Activated CD8-positive, alpha-beta memory T cell treated with anti-CD3 and anti-CD28 coated beads for 1 hour (primary cell): ENCODE measurements at places on chromosomes 16 and 17.

DNA sequence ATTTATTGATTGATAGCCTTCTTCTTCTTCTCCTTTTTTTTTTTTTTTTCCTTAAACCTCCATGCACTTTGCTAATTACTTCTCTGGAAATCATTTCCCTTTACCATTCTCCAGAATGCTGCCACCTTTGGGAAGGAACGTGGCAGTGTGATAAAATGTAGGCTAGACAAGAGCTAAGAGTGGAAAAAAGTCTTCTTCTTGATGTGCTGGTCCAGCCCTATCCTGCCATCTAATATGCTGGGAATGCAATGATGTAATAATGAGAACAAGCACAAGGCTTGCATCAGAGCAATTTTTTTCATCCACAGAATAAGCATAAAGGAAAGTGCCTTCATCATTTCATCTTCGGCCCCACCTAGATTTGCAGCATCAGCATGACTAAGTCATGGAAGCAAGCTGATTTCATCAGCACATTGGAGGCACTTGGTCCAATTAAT is 128.7 kb upstream of the ZFHX3 start:
- DNase-seq: no peak

GRCh38 chr17:14297161-14297851 is 3.6 kb upstream of the HS3ST3B1 start:
- DNase-seq: no peak

GRCh38 chr17:64599187-64599676 is 62.9 kb downstream of the SMURF2 start:
- peak; percentile 34 for DNase-seq

- DNase-seq: no peak
These were observed 13.7 kb downstream of the ZNF213 start for GRCh38 chr16:3148256-3149192.

- DNase-seq: no peak
These were observed 44.0 kb downstream of the MYH3 start for GRCh38 chr17:10612957-10613744.

GRCh38 chr17:4235372-4236279 is 28.2 kb downstream of the ANKFY1 start:
- no peak for DNase-seq

DNA sequence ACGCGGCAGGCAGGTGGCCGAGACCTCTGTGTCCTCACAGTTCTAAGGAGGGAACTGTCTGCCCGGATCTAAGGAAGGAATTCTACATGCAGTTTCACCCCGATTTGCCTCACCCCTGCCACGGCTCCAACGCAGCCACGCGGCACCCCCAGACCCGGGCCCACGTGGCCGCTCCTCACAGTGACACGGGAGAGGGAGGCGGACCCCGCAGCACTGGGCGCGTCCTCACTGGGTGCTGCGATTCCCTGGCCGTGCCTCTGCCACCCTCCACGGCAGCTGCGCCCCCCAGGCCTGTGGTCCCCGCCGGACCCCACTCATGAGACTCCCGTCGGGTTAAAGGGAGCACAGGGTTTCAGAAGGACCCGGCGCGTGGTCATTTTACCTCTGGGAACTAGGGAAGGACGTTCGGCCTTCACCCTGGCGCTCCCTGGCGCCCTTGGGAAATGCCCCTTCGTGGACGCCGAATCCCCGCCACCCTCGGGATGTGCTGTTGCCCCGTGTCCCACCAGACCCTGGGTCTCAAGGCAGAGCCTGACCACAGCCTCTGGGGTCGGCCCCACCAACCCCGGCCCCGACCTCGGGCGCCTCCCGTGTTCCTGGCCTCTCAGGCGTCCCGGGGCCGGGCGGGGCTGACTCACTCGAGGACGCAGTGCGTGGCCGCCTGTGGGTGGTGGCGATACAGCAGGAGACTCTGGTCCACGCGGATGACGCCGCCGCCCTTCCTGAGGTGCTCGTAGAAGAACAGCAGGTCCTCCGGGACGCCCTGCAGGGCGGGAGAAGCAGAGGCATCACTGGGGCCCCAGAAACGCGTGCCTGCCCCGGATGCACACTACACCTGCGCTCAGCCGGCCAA is 118.8 kb upstream of the METRNL start:
- no peak for DNase-seq

DNA sequence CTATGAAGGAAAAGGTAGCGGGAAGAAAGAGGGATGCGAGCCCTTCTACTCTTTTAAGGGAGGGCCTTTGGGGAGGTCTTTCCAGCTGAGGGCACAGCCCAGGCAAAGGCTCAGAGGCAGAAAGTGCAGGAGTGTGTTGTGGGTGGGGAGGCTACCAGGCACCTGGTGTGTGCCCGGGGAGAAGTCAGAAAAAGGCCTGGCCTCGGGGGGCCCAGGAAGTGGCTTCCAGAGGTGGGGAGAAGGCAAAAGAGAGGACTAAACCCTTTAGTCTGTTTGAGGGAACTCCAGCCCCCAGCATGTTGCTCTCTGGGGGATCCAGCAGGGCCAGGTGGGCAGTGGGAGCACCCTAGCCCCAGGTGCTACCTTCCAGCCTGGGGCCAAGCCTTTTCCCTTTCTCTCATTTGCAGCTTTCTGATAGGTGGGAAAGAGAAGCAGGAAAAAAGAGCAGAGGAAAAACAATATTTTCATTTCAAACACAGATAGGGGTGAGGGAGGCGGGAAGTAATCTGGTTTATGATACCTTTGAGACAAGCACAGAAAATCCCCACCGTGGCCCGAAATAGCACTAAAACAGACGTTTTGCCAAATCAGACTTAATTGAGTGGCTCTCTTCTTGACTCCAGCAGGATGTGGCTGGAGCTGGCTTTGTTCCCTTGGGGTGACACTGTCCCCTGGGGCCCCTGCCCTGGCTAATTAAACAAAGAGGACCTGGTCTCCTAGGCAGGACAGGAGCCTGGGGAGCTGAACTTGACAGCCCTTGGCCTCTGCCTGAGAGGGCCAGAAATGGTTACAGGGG is 10.4 kb downstream of the RAI1 start:
- DNase-seq: no peak

DNA sequence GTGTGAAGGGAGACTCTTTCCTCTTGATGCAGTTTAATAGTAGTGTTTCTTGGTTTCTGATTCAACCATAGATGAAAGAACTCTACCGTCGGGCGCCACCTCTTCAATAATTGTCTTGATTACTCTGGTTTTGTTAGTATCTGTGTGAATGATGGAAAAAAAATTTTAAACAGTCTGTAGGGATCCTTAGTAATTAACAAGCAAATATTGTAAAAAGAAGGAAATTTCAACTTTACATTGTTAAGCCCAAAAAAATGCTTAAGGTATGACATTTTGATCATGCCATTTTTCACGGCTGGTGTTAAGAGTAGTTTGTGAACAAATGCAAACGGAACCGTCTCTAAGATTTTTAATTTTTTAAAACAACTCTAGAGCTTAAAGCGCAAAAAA is 4.1 kb downstream of the KRT10 start:
- DNase-seq: no peak

GRCh38 chr17:31537565-31538011 is 146.1 kb downstream of the RAB11FIP4 start:
- no peak for DNase-seq

GRCh38 chr17:70968302-70968701 is 799.0 kb downstream of the KCNJ2 start:
- DNase-seq: no peak

DNA sequence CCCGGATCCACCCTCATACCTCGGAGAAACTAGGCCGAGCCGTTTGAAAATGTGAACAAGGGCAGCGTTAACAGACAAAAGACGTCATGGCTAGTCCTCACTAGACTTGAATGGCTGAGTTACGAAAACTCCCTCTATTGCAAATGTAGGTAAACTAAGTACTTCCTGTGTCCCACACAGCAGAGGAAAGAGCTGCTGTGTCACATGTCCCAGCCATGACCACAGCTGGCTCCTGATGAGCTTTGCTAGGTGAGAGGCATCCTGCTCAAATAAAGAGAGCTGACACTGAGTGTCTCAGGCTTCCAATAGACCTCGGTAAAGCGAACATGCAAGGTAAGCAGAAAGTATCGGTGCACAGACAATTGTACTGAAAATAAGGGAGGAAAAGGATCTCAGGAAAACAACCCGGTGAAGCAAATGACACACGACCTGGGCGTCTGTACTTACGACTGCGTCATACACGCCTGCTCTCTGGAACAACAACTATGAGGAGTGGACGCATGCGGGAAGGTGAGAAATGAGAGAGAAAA is 26.0 kb downstream of the TMEM204 start:
- DNase-seq: no peak

- DNase-seq: no peak
These were observed 132.7 kb downstream of the FTO start for GRCh38 chr16:53836680-53837079.

DNA sequence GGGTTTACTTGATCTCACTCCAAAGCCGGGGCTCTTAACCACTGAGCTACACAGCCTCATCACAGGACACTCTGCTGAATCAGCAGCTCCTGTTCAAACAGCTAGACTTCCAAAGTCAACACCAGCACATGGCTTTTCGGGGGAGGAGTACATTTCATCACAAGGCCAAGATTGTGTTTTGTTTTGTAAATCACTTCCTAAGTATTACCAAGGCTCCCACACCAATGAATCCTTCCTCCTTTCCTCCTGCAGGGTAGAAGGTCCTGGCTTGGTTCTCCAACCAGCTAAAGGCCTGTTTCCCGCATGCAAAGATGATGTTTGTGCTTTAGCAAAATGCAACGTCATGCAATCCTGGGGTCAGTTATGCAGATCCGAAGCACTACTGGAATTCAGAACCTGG is 152.5 kb downstream of the XYLT1 start:
- DNase-seq: no peak

DNA sequence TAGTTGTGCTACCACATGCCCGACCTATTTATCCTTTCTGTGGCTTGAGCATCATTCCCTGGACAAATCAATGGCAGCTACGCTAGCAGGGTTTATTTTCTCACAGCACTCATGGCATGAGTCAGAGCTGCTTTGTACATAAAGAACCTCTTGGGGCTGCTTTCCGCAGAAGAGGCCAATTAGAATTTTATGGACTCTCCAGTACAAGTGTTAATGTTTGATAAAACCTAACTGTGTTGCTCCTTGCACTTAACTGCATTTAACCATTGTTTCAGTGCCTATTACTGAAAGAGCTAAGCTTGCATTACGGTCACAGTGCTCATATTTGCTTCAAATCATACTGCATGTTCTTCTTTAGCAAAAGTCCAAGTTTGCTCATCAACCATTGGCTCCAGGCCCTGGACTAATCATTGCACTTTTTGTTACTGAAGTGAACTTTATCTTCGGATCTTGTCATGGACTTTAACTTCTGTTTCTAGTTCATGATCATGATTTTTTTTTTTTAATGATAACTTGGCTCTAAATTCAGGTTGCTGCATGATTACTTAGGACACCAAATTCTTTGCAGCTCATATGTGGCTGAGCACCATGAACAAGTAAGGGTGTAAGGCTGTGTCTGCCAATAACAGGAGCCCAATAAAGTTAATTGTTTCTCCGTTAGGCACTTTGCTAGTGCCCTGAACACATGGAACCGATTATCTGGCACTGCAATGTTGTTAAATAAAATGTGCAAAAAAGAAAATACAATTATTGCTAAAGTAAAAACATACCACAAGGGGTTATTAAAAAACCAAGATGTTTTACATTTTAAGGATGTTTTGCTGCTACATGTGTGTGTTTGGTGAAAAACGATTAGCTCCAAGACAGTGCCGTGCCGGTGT is 492.2 kb downstream of the KCNJ2 start:
- DNase-seq: no peak

- no peak for DNase-seq
These were observed 275.9 kb downstream of the C16orf95 start for GRCh38 chr16:87041286-87041685.

DNA sequence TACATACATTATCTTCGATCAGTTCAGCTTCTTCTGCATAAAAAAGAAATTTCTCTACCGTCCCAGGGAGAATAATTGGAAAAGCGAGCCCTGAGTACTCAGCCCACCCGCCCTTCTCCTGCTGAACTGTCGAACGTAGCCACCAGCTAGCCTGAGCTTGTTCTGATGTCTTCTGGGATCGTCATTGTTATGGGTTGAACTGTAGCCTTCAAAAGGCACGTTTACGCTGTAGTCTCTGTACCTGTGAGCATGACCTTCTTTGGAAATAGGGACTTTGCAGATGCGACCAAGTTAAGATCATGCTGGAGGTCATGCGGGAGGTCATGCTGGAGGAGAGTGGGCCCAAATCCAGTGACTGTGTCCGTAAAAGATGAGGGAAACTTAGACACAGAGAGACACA is 86.2 kb downstream of the CMIP start:
- no peak for DNase-seq

- DNase-seq: no peak
These were observed 9.7 kb downstream of the VASN start for GRCh38 chr16:4381072-4381934.

DNA sequence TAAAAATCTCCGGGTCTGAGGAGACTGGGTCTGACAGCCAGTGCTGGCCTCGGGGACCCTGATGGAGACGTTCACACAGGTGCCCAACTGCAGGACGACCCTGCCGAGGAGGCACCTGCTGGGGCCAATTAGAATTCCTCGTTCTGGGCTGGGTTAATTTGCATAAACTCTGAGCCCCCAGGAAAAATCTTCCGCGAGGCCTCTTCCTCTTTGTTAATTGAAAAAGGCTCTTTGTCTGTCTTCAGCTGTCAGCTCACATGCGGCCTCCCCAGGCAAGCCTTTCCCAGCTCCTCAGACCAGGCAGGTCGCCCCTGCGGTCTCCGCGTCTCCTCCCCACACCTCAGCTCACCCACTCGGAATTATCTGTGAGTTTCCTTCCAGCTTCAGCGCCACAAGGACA is 400.2 kb downstream of the SEC14L1 start:
- no peak for DNase-seq

DNA sequence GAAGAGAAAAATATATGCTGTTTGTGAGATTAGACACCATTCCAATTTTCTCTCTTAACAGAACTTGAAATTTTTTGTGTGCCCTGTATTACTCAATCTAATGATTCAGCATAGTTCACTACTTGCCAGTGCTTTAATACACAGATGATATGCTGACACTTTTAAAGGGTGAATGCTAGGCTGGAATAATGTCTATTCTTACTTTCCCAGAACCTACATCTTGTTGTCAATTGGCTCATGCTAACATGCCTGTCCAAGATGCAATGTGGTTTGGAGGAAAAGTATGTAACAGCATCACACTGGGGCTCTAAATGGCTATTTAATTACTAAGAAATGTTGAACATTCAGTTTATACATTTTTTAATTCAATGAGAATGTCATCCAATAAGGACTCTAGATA is 7.6 kb upstream of the MAP2K6 start:
- no peak for DNase-seq

DNA sequence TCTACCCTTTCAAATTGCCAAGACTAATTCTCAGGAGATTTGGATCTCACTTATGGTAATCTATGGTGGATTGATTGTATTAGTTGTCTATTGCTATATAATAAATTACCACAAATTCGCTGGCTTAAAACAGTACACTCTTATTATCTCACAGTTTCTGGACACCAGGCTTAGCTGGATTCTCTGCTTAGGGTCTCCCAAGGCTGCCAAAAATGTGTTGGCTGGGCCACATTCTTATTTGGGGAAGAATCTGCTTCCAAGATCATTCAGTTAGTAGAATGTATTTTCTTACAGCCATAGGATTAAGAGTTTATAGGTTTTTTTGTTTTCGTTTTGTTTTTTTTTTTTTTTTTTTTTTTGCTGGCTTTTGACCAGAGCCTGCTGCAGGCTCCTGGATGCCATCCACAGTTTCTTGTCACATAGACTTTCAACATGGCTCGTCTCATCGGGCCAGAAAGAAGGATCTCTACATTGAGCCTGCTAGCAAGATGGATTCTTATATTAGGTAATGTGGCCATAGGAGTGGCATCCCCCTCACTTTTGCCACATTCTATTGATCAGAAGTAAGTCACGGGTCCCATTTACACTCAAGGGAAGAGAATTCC is 415.3 kb downstream of the KIF2B start:
- DNase-seq: no peak
